Activated T-helper 1 cell treated with anti-CD3 and anti-CD28 coated beads, Interleukin-2, amount 50 U/mL, for 16 hours (primary cell): ENCODE measurements at places on chromosomes 1 and 21.

- DNase-seq, result no peak
These were observed 57.9 kb downstream of the CENPF start for GRCh38 chr1:214660900-214661299.

GRCh38 chr1:239803781-239804180 is 287.9 kb upstream of the FMN2 start:
- no peak for DNase-seq

DNA sequence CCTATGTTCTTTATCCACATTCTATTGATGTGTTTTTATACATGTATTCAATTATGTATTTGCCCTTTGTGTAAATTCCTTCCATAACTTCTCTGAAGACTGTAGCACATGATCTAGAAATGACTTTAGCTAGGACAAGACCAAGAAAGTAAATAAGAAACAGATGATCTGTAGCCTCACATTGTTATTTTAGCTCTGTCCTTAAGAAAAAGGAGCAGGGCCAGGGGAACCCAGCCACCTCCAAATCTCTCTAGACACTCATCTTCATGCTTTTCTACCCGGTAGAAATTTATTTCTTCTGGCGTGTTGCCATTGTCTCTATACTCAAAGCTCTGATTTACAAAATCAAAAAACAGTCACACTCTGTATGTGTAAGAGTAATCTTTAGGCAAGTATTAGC is 27.1 kb downstream of the CDC7 start:
- DNase-seq, result no peak

DNA sequence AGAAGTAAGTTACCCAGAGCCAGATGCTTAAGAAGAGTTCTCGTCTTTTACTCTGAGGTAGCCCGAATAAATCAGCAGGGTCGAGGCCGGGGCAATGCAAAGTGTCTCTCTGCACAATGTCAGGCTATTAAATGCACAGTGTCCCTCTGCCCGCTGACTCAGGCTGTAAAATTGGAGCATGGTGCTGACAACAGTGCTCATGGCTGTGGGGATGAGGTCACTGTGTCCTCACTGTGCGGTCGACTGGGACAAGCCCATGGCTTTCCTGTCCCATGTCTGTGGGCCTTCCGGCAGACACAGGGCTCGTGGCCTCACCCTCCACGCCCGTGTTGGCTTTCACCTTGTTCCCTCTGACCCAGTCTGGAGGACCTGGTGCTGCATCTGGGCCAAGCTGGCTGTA is 14.6 kb upstream of the SLC2A1 start:
- no peak for DNase-seq
